Foreskin melanocyte (primary cell): ENCODE measurements at places on chromosomes 2 and 18.

- no peak for DNase-seq
Observed at GRCh38 chr18:2589345-2590068, 18.1 kb downstream of the NDC80 start.

GRCh38 chr18:27428716-27429475, 243.8 kb upstream of the CHST9 start:
- no peak for DNase-seq

GRCh38 chr2:86249579-86250391, 50.5 kb downstream of the MRPL35 start:
- no peak for DNase-seq

DNA sequence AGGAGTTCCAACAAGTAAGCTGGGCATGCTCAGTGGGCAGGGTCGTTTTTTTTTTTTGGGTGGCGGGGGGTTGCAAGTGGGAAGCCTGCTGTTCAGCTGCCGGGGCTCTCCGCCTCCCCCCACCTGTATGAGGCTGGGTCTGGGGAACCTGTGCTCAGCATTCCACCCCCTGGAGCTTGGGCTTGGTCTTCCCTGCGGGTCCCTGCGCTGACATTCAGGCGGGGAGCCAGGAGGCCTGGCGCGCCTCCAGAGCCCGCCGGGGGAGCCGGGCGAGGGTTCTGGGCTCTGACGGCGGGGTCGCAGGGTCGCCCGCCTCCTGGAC, 822 bp upstream of the GPD2 start:
- DNase-seq = no peak

- no peak for DNase-seq
Observed at GRCh38 chr2:146135245-146135644, 1615.3 kb upstream of the ZEB2 start.

DNA sequence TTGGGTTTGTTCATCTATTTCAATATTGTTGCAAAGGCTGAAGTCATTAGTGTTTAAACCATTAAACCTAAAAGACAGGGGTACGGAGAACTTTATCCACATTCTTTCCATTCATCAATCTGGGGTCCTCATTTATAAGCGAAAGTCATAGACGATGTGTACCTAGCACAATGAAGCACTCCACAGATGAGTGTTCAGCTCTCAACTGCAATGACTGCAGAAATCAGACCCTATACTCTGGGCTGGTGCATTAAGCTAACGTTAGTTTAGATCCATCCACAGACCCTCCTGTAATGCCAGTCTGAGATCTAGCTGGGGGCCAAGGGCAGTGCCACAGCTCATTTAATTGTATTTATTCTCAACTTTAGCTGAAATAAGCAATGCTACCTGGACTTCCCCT, 155.2 kb downstream of the AFF3 start:
- no peak for DNase-seq

DNA sequence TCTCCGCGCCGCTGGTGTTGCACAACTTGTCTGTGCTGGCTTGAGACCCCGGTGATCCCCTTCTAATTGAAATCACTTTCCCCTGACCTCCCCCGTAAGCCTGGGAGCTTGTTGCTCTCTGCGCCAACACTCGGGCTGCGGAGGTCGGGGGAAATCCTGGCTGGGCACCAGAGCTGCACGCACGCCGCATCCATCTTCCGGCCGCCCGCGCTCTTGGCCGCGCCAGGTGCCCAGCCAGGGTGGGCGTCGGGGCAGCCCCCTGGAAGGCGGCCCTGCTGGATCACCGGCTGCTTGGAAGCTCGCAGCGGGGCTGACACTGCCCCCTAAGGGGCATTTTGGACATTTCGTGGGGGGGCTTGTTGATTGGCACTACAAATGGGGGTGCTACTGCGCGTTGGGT, 280.3 kb upstream of the SKOR2 start:
- no peak for DNase-seq

- DNase-seq = no peak
Observed at GRCh38 chr18:68841301-68841700, 43.4 kb downstream of the CCDC102B start.

- no peak for DNase-seq
Observed at GRCh38 chr2:71254776-71255175, 27.9 kb upstream of the PAIP2B start.

DNA sequence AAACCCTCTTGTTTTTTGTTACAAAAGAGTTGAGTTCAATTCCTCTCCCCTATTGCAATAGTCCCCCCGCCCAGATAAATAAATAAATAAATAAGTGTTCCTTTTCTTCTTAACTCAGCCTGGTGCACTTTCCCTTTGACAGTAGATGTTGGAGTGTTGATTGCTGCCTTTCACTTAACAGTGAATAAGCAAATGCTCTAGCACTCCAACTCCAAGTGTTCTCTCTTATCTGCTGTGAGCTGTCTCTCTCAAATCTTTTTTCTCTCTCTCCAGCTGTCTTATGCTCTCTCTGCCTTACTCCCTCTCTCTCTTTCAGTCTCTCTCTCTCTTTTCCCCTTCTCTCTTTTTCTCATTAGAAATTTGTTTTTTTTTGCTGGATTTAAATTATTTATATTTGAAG, 216.7 kb downstream of the TMX3 start:
- no peak for DNase-seq

- DNase-seq = no peak
Observed at GRCh38 chr2:144560251-144560650, 40.3 kb upstream of the ZEB2 start.
